ENCODE measurements at places on chromosomes 3 and 15.

DNA sequence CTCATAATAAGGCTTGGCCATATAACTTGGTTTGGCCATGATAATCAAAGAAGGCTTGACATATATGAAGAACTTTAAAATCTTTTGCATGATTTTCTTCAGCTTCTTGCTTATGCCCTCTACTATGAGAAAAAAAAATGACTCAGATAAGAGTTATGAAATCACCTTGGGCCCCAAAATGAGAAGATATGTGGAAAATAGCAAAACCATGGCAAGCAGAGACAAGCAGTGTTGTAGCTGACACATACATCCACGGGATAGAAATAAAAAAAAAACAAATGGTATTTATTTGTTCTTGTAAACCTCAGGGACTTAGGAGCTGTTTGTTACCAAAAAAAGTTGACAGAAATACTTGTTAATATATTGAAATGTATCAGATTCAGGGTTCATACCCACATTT is 614.8 kb upstream of the BCHE start:
- no peak for DNase-seq

DNA sequence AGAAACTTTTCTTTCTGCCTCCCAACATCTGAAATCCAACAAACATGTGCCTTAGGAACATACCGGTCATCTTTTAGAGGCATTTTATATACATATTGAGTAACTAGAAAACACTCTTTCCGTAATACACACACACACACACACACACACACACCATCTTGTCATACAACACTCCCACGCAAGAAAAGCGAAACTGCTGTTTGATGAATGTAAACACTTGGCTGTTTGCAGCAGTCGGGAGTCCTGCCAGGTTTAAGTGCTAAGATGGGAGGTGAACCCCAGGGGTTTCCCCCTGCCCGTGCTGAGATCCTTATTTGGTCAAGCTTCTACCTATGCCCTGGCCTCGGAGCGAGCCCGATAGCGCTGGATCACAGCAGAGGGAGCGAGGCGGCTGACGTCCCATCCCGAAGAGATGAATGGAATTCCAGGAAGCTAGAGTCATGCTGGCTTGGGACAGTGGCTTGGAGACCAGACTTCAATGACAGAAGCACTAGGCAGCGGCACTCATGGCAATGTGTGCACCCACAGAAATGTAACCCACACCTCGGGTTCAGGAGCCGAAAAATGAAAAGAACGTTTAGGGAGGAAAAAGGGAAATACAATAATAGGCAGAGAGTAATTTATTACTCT is 1.3 kb upstream of the THBS1 start:
- DNase-seq = no peak

DNA sequence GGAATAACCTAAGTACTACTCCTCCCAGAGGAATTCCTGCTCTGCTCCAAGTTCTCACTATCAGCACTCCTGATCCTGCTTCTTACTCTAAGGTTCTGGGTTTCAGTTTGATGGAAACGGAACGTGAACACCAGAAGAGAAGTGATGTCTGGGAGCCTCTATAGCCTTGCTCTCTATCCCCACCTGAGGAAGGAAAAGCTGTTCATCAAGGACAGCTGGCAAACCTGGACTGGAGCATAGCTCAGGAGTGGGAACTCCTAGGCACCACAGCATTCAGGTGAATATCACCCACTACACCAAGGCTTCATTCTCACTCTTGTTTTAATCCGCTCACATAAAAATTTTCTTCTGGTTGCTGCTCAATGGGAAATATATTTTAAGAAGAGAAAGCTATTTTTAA is 13.0 kb upstream of the CADPS start:
- DNase-seq = no peak

DNA sequence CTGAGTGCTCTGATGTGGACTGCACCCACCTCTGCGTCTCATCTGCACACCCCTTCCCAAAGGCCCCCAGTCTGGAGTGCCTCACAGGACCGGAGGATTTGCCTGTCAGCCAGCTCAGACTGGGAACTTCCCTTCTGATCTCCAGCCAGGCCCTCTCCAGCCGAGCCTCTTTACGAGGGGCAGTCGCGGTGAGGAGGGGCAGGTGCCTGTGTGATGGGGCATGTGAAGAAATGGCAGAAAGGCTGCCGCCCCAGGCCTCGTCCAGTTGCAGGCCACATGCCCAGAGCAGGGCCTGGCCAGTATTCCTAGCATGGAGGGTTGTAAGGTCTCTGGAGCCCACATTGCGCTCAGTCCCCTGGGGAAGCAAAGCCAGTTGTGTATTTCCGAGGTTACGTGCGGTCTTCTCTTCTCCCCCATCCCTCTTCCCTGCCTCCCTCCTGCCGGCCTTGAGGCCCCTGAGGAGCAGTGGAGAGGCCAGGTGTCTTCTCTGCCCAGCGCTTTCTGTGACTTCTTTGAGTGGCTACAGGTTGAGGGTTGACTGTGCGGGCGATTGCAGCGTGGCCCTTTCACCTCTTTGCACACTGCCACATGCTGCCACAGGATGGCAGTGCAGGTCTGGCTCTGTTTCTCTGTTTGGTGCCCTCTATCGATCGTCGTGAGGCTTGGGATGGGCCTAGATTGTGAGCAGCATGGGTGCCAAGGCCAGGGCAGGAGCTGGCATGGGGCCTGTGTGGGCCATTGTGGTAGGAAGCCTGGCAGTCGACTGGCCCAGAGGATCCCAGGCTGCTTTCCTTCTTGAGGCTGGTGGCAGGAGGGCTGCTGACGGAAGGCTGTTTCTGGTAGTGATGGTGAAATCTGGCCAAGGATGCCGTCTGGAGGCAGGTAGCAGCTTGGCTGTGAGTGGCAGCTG is 5.3 kb downstream of the CLK3 start:
- DNase-seq = peak; percentile 49

DNA sequence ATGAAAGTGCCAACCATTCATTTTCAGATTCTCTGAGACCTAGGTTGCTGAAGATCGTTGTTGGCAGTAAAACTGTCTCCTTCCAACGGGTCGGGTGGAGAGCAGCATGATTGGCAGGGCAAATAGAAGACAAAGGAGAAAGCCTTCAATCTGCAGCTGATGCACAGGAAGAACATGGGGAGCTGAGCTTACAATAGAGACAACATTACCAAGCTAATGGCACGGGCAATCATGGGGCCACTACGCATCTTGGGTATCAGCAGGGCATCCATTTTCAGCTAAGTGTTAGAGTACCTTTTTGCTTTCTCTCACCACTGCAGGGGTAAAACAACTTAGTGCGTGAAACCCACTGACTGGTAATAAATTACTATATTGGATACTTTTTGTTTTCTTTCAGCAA is 114.8 kb downstream of the WDR72 start:
- DNase-seq = no peak

Data from GM06990 (cell line).